RKO (cell line): ENCODE measurements at places on chromosomes 4 and X.
A peak's percentile ranks its signal among the peaks of the same experiment; 100 is the strongest.

GRCh38 chr4:169634975-169635374 lies 14.6 kb downstream of the CLCN3 start:
- DNase-seq, result no peak

- DNase-seq, result no peak
Observed at GRCh38 chrX:105694839-105695238, 127.5 kb upstream of the NRK start.

DNA sequence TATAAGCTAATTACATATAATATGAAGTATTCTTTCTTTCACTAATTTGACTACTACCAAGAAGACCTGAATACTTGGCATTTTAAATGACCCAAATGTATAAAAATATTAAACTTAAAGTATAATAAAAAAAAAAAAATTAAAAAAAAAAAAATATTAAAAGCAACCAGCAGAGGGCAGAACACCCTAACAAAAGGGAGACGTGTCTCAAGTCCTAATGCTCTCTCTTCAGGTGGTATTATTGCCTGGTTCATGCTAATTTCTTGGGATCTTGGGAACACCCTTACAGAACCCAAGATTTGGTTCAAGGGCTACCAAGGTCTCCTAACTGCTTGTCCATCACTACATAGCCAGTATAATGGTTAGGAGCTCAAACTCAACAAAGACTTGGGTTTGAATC lies 754.8 kb downstream of the RAB28 start:
- DNase-seq, result peak; percentile 41

DNA sequence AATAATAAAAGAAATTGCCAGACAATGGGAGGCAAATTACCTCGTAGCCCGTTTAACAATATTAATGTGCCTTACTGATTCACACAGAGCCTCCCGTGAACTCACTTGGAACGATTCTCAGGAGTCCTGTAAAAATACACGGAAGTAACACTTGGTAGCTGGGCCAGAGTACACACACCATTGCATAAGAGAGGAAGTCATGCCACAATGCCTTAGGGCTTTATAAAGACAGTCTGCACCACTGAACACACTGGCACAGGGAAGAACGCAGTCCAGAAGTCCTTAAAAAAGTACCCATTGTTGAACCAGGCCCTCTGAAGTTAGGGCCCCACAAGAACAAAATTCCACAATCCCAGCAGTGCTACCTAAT lies 15.1 kb downstream of the SLC2A9 start:
- no peak for DNase-seq

- no peak for DNase-seq
Observed at GRCh38 chr4:53777244-53777984, 186.1 kb upstream of the LNX1 start.

DNA sequence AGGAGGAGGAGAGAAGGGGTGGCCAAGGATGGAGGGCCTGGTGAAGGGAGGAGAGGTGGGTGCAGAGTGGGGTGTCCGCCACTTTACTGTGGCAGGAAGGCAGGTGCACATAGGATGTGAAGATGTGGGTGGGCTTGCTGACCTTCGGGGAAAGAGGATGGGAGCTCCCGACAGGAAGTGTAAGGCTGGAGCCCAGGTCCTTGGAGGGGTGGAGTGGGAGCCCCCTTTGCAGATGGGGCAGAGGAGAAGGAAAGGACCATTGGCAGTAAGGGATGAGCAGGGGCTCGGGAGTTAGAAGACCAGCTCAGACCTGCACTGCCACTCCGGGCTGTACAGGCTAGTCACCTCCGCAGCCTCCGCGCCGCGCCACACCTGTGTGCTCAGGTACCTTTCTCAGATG lies 89.5 kb downstream of the EVC start:
- DNase-seq, result no peak

GRCh38 chr4:100895556-100896197 lies 377.9 kb upstream of the EMCN start:
- no peak for DNase-seq

GRCh38 chr4:14215116-14215770 lies 587.7 kb upstream of the BOD1L1 start:
- DNase-seq, result no peak

DNA sequence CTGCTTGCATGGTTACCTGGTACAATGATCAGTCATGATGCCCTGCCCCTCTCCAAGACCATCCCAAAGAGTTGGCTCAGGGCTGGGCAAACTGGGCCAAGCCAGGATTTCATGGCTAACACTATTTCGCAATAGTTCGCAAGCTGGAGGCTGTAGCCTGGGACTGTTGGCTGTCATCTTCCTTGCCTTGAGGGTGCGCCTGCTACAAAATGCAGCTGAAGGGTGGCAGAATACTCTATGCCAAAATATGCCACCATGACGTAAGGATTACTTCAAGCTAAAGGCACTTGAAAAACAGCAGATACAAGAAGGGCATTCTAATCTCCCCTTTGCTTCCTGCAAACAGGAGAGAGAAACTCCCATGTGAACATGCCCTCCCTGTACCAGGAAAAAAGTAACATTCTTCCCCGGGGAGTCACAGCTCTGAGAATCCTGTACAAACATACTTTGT lies 21.0 kb downstream of the SAT1 start:
- no peak for DNase-seq

- DNase-seq, result no peak
Observed at GRCh38 chr4:134408897-134409296, 207.3 kb upstream of the PABPC4L start.

GRCh38 chr4:82213485-82214417 lies 160.0 kb downstream of the HNRNPD start:
- DNase-seq, result no peak

GRCh38 chr4:11843340-11843739 lies 414.6 kb upstream of the HS3ST1 start:
- DNase-seq, result no peak

DNA sequence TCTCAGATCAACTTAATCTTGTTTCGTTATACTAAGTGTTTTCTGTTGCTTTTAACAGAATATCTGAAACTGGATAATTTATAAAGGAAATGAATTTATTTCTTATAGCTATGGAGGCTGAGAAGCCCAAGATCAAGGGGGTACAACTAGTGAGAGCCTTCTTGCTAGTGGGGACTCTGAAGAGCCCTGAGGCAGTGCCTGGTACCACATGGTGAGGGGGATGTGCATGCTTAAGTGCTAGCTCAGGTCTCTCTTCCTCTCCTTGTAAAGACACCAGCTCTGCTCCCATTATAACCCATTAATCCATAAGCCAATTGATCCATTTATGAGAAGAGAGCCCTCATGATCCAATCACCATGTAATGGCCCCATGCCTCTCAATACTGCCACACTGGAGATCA lies 17.9 kb downstream of the COX18 start:
- DNase-seq, result no peak

DNA sequence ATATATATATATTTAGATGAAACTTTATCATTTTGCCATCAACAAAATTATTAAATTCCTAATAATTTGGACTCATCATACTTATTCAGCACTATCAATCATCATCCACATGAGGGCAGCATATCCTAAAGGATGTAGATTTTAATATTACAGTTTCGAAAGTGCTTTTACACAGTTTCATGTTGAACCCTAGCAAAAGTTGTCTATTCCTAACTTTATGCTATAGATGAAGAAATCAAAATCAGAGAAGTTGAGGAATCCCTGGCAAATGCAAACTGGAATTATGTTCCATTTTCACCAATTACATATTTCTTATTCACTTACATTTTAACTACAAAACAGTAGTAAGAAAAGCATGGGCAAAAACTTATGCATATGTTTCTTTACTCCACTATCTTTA lies 36.6 kb upstream of the UGT2A1 start:
- peak; percentile 45 for DNase-seq

DNA sequence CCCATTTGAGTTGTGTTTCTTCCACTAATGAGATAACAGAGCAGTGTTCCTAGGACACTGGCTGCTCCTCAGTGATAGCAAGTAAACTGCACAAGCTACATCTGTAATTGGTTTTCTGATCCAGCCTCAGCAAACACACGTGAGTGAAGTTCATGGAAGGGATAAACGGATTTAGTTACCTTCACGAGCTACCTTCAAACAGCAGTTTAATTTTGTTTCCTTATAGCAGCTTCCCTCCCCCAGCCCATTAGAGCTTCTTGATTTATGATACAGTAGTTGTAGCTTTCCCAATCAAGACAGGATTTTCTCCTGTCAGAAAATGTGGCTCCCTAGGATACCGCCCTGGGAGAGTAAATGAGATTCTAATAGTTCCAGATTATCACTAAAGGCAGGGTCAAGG lies 634.2 kb upstream of the FAT1 start:
- no peak for DNase-seq

DNA sequence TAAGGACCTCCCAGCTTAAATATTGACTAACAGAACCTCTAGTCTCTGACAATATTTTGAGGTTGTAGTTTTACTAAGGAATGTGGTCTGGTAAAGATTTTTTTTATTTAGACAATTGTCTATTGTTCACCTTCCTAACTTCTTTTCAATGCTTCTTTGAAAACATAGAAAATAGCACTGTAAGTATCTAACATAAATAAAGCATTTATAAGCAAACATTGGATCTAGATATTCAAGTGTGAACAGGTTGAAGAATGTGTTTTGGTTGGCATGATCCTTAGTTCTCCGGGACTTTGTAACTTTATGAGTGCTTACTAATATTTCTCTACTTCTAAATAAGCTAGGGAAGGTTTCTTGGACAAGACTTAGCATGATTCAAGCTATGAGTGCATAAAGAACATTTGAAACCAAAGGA lies 285.4 kb upstream of the ARSJ start:
- DNase-seq, result no peak

DNA sequence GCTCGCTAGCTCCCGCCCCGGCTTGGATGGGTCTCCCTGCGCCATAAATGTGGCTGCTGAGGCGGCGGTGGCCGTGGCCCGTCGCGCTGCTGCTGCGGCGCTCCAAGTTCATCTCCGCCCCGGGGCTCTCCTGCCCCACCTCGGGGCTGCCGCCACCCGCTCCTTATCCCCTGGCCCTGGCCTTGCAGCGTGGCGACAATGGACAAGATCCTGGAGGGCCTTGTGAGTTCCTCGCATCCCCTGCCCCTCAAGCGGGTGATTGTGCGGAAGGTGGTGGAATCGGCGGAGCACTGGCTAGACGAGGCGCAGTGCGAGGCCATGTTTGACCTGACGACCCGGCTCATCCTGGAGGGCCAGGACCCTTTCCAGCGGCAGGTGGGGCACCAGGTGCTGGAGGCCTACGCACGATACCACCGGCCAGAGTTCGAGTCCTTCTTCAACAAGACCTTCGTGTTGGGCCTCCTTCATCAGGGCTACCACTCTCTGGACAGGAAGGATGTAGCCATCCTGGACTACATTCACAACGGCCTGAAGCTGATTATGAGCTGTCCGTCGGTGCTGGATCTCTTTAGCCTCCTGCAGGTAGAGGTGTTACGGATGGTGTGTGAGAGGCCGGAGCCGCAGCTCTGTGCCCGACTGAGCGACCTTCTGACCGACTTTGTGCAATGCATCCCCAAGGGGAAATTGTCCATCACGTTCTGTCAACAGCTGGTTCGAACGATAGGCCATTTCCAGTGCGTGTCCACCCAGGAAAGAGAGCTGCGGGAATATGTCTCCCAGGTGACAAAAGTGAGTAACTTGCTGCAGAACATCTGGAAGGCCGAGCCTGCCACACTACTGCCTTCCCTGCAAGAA lies 763 bp downstream of the USP38 start:
- DNase-seq, result peak; percentile 33

GRCh38 chrX:154648931-154649330 lies 4.4 kb downstream of the CTAG2 start:
- no peak for DNase-seq

DNA sequence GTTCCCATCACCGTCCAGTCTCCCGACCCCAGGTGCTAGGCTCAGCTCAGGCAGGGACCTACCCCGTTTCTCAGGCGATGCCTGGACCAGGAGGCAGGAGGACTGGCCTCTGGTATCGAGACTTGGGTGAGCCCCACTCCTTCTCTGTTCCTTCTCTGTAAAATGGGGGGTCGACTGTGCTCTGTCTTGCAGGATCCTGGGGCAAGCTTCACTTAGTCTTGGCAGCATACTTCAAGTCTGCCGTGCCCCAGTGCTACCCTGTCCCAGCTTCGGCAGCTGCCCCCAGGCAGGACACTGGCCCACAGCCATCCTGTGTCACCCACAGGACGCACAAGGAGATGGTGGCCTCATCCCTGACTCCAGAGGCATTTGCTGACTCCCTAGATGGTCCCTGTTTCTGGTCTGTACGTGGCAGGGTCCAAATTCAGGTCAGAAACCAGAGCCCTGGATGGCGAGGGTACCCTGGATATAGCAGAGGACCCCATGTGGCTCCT lies 7.0 kb upstream of the HAUS7 start:
- DNase-seq, result no peak

GRCh38 chr4:1233641-1234308 lies 15.2 kb downstream of the CTBP1 start:
- DNase-seq, result no peak

GRCh38 chr4:184896868-184897715 lies 71.3 kb upstream of the ACSL1 start:
- no peak for DNase-seq

- no peak for DNase-seq
Observed at GRCh38 chr4:15349965-15350364, 77.9 kb upstream of the C1QTNF7 start.

- DNase-seq, result no peak
Observed at GRCh38 chrX:13188731-13189309, 131.0 kb downstream of the ATXN3L start.
